Lower lobe of right lung (tissue), 2 donors: ENCODE measurements at places on chromosomes 2 and 18.

DNA sequence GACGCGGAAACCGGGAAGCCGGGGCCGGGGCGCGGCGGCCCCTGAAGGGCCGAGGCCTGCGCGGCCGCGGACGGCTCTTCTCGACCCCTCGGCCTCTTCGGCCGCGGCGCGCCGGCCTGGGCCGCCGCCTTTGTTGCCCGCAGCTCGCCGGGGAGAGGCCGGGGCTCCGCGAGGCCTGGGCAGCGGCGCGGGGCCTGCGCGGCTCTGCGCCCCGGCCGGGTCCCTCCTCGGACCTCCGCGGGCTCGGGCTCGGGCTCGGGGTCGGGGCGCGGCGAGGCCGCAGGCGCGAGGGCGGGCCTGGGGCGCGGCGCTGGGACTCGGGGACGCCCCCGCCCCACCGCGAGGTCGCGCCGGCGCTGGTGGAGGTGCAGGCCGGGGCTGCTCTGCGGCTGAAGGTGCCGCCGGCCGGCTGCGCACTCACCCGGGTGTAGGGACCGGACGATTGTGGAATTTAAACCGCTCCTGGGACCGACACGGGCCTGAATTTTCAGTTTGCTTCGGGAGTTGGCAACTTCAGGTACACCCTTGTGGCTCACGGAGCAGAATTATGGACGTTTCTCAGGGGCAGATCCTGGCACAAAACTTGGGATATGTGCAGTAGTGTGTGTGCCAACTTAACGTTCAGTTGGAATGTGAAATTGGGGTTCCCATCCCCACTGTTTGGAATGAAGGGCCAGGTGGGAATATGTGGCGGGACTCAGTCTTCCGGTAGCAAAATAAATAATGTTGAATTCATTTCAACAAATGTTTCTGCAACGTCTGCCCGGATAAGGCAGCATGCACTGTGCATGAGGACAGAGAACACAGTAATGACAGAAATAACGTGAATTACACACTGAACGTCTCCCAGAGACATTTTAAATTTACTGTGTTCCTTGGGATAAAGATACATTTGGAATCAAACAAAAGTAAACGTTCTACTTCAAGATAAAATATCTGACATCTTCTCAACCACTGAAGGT, 787 bp downstream of the SOCS6 start:
- H3K27me3 ChIP-seq, result no peaks in the 10 kb centered on the region
- peak overlapping the region; percentile 87 for H3K27ac ChIP-seq
- H3K4me1 ChIP-seq, result peaks cover 37% of the 10 kb centered on the region
- DNase-seq, result peak; percentile 62
- H3K4me3 ChIP-seq, result peak overlapping the region; percentile 70

- no peaks in the 10 kb centered on the region for H3K27me3 ChIP-seq
- H3K27ac ChIP-seq, result no peak overlapping the region
- H3K4me3 ChIP-seq, result no peak overlapping the region
- H3K36me3 ChIP-seq, result no peaks in the 10 kb centered on the region
- H3K4me1 ChIP-seq, result peaks cover 42% of the 10 kb centered on the region
- DNase-seq, result no peak
These were observed 7.5 kb downstream of the TTC32 start for GRCh38 chr2:19894134-19894792.

DNA sequence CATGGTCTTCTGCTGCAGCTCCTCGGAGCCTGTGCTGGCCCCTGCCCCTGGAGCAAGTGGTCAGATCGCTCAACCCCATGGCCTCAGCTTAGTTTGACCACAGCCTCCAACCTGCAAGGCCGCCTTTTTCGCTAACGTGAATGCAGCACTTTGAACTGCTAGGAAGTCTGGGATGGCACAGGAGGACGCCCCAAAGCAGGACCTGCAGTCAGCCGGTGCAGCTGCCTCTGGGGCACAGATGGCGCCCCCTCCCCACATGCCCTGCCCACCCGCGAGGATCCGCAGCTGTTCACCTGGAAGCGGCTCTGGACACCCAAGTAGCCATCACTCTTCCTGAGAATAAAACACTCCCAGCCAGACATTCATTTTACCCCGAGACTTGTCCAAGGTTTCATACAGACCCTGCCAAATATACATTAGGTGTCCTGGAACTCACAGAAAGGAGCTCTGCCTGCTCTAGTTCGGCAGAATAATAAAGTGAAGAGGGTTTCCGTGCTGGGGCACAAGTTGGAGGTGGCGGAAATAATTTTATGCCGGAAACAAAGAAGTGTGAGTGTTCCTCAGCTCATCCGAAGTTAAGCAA, 510.1 kb downstream of the EIPR1 start:
- H3K36me3 ChIP-seq, result no peaks in the 10 kb centered on the region
- no peak overlapping the region for H3K4me3 ChIP-seq
- H3K4me1 ChIP-seq, result no peaks in the 10 kb centered on the region
- no peak for DNase-seq
- no peak overlapping the region for H3K27ac ChIP-seq

DNA sequence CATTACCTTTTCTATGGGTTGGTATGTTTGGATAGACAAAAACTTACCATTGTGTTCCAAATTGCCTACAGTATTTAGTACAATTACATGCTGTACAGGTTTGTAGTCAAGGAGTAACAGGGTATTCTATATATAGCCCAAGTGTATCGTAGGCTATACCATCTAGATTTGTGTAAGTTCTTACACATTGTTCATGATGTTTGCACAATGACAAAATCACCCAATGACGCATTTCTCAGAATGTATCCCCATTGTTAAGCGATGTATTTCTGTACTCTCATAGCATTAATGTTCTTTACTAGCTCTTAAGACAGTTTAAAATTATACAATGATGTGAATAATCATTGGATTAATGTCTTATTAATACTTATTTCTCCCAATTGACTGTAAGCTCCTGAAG, 16.7 kb downstream of the TACR1 start:
- no peak overlapping the region for H3K27ac ChIP-seq
- H3K27me3 ChIP-seq, result no peaks in the 10 kb centered on the region
- H3K36me3 ChIP-seq, result no peaks in the 10 kb centered on the region
- no peak for DNase-seq
- H3K4me3 ChIP-seq, result no peak overlapping the region

GRCh38 chr18:22789600-22789999, 143.5 kb upstream of the RBBP8 start:
- no peaks in the 10 kb centered on the region for H3K4me1 ChIP-seq
- H3K36me3 ChIP-seq, result no peaks in the 10 kb centered on the region
- H3K4me3 ChIP-seq, result no peak overlapping the region
- no peak for DNase-seq

DNA sequence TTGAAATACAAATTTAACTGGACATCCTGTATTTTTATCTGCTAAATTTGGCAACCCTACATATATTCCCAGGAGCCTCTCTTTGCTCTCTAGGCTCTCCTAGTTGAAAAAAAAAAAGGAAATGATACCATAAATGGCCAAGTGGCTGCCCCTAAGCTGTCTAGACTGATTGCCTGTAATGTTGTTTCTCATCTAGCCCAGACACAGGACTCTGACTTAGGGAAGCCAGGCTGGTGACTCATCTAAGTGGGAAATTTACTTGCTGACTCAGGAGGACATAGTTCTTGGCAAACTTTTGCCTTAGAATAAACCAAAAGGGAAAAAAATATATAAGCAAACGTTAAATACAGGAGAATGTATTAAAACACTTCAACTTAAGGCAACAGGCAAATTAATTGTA, 14.6 kb upstream of the ITGAV start:
- H3K36me3 ChIP-seq, result no peaks in the 10 kb centered on the region
- no peak overlapping the region for H3K4me3 ChIP-seq
- peaks cover 14% of the 10 kb centered on the region for H3K4me1 ChIP-seq
- no peak for DNase-seq

DNA sequence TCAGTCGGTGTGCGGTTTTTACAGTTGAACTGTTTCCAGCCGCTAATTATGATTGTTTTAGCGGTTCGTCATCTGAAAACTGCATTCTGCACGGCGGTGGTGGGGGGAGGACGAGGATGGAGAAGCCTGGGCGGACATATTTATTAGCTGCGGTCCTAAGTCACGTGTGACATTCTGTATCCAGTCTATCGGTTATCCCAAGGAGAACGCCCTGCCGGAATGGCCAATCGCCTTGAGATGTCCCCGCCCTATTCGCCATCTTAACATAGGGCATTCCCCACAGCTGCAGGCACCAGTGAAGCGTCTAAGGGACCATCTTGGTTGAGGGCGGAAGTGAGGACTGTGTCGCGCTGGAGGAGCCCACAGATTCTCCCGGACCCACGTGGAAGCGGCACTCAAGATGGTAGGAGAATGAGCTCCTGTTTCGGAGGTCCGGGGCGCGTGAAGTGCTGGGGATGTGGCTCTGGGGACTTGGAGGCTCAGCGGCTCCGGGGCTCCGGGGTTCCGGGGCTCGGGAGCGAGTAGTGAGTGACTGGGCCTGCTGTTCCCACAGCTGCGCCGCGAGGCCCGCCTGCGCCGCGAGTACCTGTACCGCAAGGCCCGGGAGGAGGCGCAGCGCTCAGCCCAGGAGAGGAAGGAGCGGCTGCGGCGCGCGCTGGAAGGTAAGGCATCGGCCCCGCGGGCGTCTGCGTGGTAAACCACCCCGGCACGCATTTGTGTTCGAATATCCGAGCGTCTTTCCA, at the start of gene IMP4:
IMP4 (plus strand) TSS at position 365 of the 743 bp plus-strand sequence; CDS start at position 401, 36 bp downstream.
- peaks cover 27% of the 10 kb centered on the region for H3K4me1 ChIP-seq
- peak within 1 kb of the TSS; percentile 92 for H3K27ac ChIP-seq
- H3K4me3 ChIP-seq, result peak within 1 kb of the TSS; percentile 69

- H3K4me1 ChIP-seq, result no peaks in the 10 kb centered on the region
- no peak for DNase-seq
- H3K4me3 ChIP-seq, result no peak overlapping the region
- H3K27ac ChIP-seq, result no peak overlapping the region
- H3K27me3 ChIP-seq, result no peaks in the 10 kb centered on the region
- H3K36me3 ChIP-seq, result peaks cover 59% of the 10 kb centered on the region
These were observed 41.6 kb downstream of the TTC21B start for GRCh38 chr2:165911981-165912380.

- no peaks in the 10 kb centered on the region for H3K27me3 ChIP-seq
- no peaks in the 10 kb centered on the region for H3K36me3 ChIP-seq
- no peaks in the 10 kb centered on the region for H3K4me1 ChIP-seq
- DNase-seq, result no peak
- no peak overlapping the region for H3K27ac ChIP-seq
These were observed 96.6 kb upstream of the NRP2 start for GRCh38 chr2:205585449-205586383.

GRCh38 chr18:44562986-44563385, 117.7 kb upstream of the SETBP1 start:
- H3K4me1 ChIP-seq, result no peaks in the 10 kb centered on the region
- no peaks in the 10 kb centered on the region for H3K36me3 ChIP-seq
- no peak overlapping the region for H3K27ac ChIP-seq
- no peak for DNase-seq
- H3K27me3 ChIP-seq, result no peaks in the 10 kb centered on the region
- H3K4me3 ChIP-seq, result no peak overlapping the region

GRCh38 chr2:5723791-5724735, 31.9 kb downstream of the SOX11 start:
- H3K27me3 ChIP-seq, result no peaks in the 10 kb centered on the region
- no peaks in the 10 kb centered on the region for H3K4me1 ChIP-seq
- no peak overlapping the region for H3K4me3 ChIP-seq
- H3K27ac ChIP-seq, result no peak overlapping the region

DNA sequence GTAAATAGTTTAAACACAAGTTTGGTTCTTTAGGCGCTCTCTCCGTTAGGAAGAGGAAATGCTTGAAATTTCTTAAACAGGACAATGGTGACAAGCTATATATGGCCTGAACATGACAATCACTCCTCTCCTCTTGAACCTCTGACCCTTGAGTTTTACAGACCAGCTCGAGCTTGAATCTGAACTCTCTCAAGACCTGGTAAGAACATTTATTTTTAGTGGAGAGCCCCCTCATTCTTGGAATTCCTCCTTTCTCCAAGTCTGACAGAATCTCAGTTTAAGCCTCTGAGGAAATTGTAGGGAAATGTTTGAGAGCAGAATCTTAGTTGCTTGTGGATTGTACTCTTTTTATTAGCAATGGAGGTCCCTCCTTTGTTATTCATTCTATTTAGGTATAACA, 1293.6 kb upstream of the ZEB2 start:
- no peak overlapping the region for H3K27ac ChIP-seq
- H3K4me3 ChIP-seq, result no peak overlapping the region
- H3K27me3 ChIP-seq, result no peaks in the 10 kb centered on the region
- H3K36me3 ChIP-seq, result no peaks in the 10 kb centered on the region

DNA sequence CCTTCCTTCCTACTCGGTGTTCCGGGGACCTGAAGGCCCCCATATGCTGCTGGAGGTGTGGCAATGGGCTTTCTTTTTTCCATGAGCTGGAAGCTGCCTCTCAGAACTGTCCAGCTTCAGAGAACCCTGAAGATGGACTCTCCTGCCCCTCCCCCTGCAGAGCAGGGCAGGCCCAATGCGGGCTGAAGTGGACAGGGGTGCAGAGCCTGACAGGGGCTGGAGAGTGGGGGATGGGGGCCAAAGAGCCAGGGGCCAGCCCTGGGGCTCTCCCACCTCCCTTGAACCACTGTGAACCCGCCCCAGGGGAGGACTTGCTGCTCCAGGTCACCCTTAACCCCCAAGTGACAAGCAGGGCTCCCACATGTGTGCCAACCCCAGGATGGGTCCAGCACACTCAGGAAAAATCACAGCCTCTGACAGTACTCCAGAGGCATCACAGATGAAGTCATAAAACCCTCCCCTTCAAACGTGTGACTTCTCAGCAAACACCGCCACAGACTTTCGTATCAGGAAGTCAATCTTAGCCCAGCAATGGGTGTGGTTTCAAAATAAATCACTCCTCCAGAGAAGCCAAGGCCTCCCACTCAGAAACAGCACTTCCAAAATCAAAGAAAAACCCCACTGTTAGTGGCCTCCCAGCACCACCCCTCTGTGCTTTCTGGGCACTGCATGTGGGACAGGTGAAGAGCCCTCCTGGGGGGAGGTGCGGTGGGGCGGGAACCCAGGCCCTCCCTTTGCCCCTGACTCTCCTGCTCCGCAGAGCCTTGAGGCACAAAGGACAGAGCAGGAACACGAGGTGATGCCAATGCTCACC, 135.8 kb downstream of the HDAC4 start:
- H3K36me3 ChIP-seq, result no peaks in the 10 kb centered on the region
- peaks cover 66% of the 10 kb centered on the region for H3K4me1 ChIP-seq
- peak overlapping the region; percentile 15 for H3K4me3 ChIP-seq
- peak overlapping the region; percentile 85 for H3K27ac ChIP-seq
- H3K27me3 ChIP-seq, result no peaks in the 10 kb centered on the region

- H3K36me3 ChIP-seq, result no peaks in the 10 kb centered on the region
- no peaks in the 10 kb centered on the region for H3K27me3 ChIP-seq
- H3K27ac ChIP-seq, result no peak overlapping the region
- DNase-seq, result no peak
- no peaks in the 10 kb centered on the region for H3K4me1 ChIP-seq
These were observed 67.6 kb downstream of the CCDC102B start for GRCh38 chr18:68865503-68865902.

DNA sequence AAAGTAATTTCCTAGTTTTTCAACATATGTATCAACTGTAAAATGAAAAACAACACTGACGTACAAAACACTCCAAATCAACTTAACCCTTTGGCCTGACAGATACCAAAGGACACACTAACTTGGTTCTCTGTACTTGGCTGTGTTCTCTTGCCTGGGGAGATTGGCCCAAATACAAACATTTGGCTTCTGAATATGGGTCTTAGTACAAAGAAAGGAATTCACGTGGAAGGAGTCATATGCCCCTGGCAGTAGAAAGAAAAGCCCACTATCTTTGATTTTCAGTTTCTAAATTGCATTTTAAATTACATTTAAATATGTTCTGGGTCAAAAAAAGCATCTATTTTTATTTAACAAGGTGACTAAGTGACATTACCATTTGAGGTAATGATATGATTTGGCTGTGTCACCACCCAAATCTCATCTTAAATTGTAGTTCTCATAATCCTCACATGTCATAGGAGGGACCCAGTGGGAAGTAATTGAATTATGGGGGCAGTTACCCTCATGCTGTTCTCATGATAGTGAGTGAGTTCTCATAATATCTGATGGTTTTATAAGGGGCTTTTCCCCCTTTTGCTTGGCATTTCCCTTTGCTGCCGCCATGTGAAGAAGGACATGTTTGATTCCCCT, 153.6 kb upstream of the CCDC195 start:
- H3K4me1 ChIP-seq, result no peaks in the 10 kb centered on the region
- no peak for DNase-seq
- H3K4me3 ChIP-seq, result no peak overlapping the region
- H3K27me3 ChIP-seq, result no peaks in the 10 kb centered on the region
- no peak overlapping the region for H3K27ac ChIP-seq
